ENCODE measurements at places on chromosomes 7 and 10. TPM values are rescaled to one million over a fixed set of nuclear protein-coding genes. Genes with fewer than 3 reads are reported as not detected.

Gene SH2D4B
- 0.10 TPM for total RNA-seq

Gene GRM8
- total RNA-seq, result not detected

Gene NDUFB2
- total RNA-seq, result 377 TPM

Gene AKR1C8
- total RNA-seq, result 0.16 TPM

Gene PNLIPRP2
- total RNA-seq, result not detected
